ENCODE measurements at places on chromosomes 2 and 18.

DNA sequence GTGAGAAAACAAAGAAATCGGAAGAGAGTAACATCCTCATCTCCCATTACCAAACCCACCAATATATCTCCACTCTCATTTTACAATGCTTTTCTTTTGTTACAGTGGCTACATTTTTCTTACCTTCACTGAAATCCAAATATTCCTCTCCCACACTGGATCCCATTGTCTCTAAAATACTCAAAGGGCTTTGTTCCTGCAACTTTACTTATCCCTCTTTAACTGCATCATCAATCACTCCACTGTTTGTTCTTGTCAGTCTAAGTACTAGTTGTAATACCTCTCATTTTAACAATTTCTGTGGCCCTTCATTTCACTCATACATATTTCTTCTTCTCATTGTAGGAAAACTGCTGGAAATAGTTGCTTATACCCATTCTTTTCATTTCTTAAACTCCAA lies 464.2 kb upstream of the PIK3C3 start:
- no peak for DNase-seq

DNA sequence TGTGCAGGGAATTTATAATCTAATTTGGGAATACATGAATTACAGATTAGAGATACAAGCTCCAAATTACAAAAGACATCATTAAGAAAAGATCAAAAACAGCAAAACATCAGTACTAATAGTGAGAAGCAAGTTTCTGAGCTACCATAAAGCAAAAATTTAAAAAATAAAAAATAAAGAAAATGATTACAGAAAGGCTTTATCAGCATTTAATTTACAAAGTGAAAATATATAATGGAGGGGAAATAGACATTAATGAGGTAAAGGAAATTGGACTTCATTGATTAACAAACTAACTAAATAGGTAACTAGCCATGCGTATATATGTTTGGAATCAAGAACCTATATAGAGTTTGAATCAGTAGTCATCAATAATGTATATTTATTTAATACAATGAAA lies 712.9 kb upstream of the DDX18 start:
- no peak for DNase-seq

GRCh38 chr2:45445037-45445436 lies 166.0 kb downstream of the SRBD1 start:
- DNase-seq: no peak

GRCh38 chr2:77479395-77479794 lies 42.8 kb downstream of the LRRTM4 start:
- DNase-seq: no peak

DNA sequence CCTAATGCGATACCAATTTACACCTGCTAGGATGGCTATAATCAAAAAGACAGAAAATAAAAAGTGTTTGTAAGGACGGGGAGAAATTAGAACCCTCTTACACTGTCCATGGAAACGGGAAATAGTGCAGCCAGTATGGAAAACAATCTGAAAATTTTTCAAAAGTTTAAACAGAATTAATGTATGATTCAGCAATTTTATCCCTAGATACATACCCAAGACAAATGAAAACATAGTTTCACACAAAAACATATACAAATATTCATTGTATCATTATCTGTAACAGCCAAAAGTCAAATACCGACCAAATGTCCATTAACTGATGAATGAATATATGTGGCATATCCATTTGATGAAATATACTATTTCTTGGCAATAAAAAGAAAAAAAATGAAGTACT lies 313.5 kb upstream of the GYPC start:
- DNase-seq: no peak

- no peak for DNase-seq
Observed at GRCh38 chr18:45083226-45083855, 402.7 kb downstream of the SETBP1 start.

DNA sequence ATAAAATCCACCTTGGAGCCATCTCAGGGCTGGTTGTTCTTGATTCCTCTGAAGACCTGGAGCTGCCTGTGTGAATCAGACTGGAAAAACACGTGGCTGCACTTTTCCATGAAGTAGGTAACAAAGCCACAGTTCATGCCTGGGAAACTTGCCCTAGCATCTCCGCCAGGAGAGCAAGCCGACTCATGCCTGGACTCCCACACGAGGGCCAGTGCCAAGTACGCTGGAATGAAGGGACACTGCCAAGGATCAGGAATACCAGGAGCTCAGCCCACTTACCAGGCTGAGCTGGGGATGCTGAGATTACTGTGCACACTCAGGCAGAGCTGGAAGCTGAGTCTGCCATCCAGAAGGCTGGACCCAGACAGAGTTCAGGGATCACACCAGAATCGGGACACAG lies 10.9 kb upstream of the FHL2 start:
- no peak for DNase-seq

DNA sequence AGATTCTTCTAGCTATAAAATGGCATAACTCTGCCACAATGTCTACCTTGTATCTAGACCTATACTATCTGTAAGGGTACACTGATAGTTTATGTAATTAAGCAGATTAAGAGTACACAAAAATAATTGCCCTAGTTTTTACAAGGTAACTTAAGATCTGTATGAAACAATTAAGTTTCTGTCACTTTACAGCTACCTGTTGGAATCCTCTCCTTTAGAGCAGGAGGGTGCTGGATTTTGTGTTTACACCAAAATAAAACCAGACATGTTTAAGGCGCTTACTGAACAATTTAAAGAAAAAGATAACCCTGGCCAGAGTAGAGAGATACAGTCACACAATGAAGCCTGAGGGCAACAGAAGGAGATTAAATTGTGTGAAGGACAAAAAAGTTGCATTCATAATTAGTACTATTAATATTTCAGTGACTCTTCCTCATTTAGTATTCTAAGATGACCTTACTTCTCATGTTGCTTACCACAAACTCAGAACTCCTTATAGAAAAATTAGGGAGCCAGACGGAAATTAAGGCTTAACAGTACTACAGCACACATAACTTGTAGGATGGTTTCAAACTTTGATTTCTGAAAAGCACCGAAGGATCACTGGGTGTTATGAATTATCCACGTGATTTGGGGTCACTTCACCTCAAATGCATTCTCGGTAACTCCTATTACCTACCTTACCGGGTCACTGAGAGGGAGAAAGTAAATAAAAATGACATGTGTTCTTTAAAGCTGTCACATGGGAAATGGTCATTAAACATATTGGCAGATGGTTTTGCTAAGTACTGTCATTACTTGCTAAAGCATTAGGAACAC lies 1.0 kb downstream of the DARS1 start:
- no peak for DNase-seq

DNA sequence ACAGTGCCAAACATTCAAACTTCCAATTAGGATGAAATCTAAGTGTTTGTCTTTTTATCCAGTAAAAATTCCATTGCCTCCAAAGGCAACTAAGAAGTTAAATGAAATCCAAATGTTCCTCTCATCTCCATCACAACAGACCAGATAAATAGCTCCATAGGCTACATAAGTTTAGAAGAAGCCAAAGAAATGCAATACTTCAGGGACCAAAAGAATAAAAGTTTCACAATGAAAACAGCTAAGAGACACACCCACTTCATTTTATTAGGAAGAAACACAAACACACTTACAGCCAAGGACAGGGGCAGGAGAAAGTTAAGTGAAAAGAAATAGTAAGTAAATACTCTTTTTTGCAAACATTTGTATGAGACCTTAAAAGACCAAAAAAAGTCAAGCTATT lies 88.5 kb upstream of the CCDC150 start:
- DNase-seq: no peak

DNA sequence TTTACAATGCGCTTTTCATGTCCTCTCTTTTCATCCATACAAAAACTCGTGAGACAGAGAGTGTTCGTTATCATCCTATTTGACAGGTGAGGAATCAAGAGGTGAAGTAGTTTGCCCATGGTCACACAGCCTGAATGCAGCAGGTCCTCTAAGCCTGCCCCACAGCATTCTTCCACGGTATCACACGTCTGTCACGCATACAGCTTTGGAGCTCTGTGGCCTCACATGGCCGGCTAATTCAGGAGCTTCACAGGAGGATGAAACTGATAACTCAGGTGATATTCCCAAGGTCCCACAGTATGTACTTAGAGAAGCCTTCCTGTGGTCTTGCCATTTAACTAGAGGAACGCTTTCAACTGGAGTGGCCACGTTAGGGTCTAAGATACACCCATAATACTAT lies 59.0 kb downstream of the MYO5B start:
- DNase-seq: no peak

DNA sequence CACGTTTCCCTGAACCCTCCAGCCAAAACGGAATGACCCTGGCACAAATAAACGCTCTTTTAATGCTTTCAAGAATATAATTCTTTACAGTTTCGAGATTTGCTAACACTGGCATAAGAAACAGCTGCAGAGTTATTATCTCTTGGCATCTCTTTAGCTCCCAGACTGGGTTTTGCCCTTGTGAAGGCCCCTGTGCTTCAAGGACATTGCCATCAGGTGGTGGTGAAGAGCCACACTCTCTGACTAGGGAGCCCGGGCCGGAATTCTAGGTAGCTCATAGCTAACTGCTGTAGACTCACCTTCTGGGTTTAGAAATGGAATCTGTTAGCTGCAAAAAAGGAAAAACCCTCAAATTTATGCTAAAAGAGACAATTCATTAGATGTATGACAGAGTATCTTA lies 13.3 kb upstream of the GALNT14 start:
- no peak for DNase-seq

DNA sequence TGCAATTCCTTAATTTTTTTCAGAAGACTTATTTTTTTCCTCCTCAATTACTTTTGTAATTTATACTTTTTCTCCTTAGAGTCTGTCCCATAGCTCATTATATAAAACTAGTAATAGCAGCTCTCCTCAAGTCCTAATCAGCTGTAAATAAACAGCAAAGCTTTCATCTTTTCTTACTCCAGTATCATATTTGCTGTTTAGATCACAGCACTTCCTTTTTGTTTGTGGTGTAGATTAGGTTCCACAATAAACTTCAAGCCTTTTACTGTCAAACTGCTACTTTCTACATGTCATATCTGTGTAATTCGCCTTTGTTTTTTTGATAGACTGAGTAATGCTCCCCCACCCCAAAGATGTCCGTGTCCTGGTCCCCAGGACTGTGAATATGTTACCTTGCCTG lies 25.5 kb downstream of the GCG start:
- DNase-seq: no peak

- DNase-seq: no peak
Observed at GRCh38 chr2:64601034-64601754, 52.5 kb downstream of the SERTAD2 start.

DNA sequence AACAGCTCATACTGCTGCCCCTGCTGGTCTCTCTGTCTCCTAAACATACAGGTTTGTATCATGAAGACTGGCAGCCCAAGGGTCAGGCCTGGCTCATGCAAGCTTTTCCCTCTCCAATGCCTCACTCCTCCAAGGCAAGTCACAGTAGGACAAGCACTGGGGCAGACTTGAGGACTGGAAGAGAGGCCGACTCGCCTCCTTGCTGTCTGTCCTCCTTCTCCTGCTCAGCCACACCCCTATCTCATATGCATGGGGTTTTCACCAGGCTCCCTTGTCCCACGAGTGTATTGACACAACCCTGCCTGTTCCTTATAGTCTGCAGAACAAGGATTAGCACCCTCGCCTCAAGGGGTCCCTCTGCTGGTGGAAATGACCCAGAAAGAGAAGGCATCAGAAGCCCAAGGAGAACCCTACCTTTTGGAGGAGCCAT lies 223.7 kb downstream of the SOX11 start:
- no peak for DNase-seq

DNA sequence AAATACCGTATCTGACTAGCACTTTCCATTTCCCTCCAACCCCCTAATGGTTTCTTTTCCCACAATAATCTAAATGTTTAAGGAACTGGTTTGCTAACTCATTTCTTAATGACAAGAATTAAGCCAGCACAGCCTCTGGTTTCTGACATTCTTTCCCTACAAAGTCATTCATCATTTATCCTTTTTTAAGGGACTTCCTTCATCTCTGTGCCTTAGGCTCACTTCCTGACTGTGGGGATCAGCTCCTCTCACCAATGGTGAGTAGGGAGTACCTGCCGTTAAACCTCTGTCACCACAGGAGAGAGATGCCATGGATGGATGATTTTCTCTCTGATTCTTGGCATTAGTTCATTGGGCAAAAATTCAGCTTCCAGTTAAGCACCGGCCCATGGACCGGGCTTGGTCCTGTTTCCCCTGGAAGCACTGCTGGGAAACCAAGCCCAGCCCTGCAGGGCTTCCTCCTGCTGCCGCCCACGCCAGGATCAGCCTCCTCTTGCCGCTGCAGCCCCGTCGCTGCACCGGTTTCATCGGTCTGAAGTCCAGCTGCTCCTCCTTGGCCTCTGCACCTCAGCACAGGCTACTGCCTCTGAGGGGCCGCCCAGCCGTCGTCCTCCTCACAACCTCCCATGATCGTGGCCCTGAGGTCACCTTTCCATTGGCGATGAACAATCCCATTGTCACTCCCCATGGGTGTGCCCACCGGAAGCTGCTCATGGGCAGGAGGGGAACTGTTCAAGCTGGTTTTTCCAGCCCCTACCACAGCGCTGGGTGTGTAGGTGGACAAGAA lies 64.0 kb upstream of the ZNF516 start:
- no peak for DNase-seq

DNA sequence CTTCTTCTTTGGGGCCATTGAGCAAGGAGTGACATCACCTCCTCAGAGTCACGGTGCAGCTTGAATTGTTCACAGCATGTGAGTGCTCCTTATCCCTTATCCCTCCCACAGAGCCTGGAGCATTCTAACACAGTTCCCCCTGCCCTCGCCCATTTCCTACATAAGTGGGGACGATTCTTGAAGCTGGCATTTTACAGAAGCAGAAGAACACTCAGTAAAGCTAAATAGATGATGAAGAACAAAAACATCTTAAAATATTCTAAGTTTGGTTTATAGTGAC lies 135.8 kb upstream of the APCDD1 start:
- no peak for DNase-seq
